Neural progenitor cell (in vitro differentiated cells): ENCODE measurements at places on chromosomes 11 and 22.

- H3K27me3 ChIP-seq, result no peaks in the 10 kb centered on the region
- peak overlapping the region; percentile 64 for H3K4me3 ChIP-seq
- DNase-seq, result no peak
- no peaks in the 10 kb centered on the region for H3K36me3 ChIP-seq
These were observed 5.2 kb downstream of the TMEM134 start for GRCh38 chr11:67463680-67464410.

DNA sequence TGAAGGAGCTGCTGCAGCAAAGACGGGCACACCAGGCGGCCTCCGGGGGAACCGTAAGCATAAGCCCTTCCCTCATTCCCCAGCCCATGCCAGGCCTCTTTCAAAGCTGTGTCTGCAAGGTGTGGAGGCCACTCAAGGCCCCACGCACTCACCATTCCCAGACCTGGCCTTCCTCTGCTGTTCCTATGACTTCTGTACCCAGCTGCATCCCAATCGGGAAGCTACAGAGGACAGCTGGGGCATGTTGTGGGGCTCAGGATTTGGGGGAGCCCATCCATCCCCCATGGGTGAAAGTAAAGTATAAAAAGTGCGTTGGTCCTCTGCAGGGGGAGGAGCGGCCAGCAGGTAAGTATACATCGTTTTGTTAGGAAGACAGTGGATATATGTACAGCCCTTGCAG is 2.2 kb downstream of the POU2AF3 start:
- no peak overlapping the region for H3K4me3 ChIP-seq
- H3K27me3 ChIP-seq, result peaks cover 58% of the 10 kb centered on the region
- H3K27ac ChIP-seq, result no peak overlapping the region
- no peaks in the 10 kb centered on the region for H3K4me1 ChIP-seq
- DNase-seq, result no peak

DNA sequence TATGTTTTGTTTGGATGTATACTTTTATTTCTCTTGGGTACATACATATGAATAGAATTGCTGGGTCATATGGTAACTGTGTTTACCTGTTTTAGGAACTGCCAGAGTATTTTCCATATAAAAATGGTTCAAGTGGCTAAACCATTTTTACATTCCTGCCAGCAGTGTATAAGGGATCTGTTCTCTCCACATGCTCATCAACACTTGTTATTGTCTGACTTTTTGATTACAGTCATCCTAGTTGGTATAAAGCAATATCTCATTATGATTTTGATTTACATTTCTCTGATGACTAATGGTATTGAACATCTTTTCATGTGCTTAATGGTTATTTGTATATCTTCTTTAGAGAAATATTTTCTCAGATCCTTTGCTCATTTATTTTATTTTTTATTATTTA is 104.2 kb upstream of the RRM1 start:
- H3K27me3 ChIP-seq, result peaks cover 18% of the 10 kb centered on the region
- H3K27ac ChIP-seq, result no peak overlapping the region
- H3K36me3 ChIP-seq, result peaks cover 3% of the 10 kb centered on the region
- DNase-seq, result no peak

- no peak overlapping the region for H3K4me3 ChIP-seq
- H3K36me3 ChIP-seq, result no peaks in the 10 kb centered on the region
- DNase-seq, result no peak
- no peak overlapping the region for H3K27ac ChIP-seq
- H3K4me1 ChIP-seq, result no peaks in the 10 kb centered on the region
- H3K27me3 ChIP-seq, result no peaks in the 10 kb centered on the region
These were observed 65.4 kb downstream of the MTMR3 start for GRCh38 chr22:29948385-29948769.

DNA sequence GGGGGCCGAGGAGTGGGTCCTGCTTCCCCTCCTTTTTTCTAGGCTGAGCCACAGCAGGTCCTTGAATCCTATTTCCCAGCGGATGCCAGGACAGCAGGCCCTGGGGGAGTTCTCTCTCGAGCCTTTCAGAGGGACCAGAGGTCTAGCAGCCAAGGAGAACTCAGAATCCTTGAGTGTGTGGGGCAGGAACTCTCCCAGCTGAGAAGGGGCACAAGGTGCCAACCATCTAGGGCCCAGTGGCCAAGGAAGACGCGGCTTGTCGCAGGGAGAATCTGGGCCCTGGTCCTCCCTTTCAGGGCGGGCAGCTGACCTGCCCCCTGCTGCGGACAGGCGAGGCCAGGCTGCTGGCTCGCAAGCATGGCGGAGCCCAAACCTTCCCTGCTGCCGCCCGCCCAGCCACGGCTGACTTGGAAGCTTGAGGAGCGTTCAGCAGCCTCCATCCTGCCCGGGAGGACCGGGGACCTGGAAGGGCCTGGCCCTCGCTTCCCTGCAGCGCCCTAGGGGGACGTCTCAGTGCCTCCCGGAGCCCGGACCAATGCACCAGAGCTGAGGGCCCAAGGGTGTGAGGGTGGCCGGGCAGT is 972 bp upstream of the TSSC4 start:
- H3K27ac ChIP-seq, result peak overlapping the region; percentile 73
- H3K36me3 ChIP-seq, result no peaks in the 10 kb centered on the region
- H3K27me3 ChIP-seq, result no peaks in the 10 kb centered on the region
- H3K4me1 ChIP-seq, result peaks cover 5% of the 10 kb centered on the region
- peak; percentile 57 for DNase-seq
- H3K4me3 ChIP-seq, result peak overlapping the region; percentile 51

- peaks cover 4% of the 10 kb centered on the region for H3K4me1 ChIP-seq
- no peak overlapping the region for H3K4me3 ChIP-seq
- no peak overlapping the region for H3K27ac ChIP-seq
- DNase-seq, result no peak
- no peaks in the 10 kb centered on the region for H3K27me3 ChIP-seq
These were observed 53.0 kb downstream of the PARVA start for GRCh38 chr11:12430351-12430750.
